ENCODE measurements at places on chromosomes 3 and 15.

- DNase-seq, result no peak
Observed at GRCh38 chr3:100982710-100983109, 10.5 kb downstream of the ABI3BP start.

DNA sequence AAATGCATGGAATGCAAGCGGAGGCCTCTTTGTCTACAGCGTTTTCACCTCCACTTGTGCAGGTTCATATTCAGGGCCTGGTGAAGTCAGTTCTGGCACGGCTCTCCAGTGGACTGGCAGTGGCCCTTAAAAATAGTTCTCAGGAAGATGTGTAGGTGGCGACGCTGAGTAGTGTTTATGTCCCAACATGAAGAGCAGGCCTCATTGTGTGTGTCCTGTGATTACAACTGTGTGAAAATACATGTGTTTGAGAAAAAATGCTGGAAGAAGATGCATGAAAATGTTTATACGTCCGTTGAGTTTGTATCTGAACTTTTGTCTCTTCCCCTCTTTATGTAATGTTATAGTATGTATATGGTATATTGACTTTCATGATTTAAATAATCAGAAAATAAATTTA lies 7.2 kb downstream of the LIPC start:
- no peak for DNase-seq

- no peak for DNase-seq
Observed at GRCh38 chr15:90471769-90472168, 58.0 kb upstream of the CRTC3 start.

- no peak for DNase-seq
Observed at GRCh38 chr3:50237133-50237651, 1.2 kb downstream of the GNAI2 start.

DNA sequence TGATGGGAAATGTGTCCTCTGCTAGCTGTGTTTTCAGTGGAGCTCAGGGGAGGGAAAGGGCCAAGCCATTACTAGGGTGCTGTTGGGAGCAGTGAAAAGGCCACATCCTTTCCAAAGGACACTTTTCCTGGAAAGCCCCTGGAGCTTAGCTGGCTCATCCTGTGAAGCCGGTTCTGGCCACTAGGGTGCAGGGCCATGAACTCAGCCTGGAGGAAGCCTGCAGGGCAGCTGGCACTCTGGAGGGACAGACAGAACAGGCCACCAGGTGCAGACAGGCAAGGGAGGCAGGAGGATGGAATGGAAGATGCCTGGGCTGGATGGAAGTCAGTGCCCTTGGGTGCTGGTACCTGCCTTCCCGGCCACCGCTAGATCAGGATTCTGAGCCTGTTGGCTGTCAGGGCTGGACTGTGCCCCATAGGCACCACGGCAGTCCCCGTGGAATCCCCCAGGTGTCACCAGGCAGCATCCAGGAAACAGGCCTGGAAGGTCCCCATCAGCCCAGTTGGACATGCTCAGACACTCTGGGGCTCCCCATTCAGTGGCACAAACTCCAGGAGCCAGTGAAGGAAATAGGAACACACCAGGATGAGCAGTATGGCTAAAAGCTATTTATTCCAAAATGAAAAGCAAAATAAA lies 76.2 kb upstream of the C2CD4B start:
- DNase-seq, result no peak

- DNase-seq, result no peak
Observed at GRCh38 chr15:60994963-60995475, 234.1 kb downstream of the RORA start.

DNA sequence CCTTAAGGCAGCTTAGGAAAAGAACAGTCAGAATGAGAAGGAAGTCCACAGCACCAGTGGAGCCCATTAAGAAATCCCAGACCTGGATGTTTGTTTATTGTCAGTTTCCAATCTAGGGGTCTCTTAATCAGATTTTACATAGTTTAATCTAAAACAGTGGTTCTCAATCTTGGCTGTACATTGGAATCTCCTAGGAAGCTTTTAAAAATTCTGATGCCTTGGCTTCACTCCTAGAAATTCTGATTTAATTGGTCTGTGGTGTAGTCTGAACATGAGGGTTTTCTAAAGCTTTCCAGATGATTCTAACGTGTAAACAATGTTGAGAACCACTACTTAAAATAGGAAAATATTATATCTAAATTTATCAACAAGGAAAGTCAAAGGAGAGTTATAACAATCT lies 56.6 kb upstream of the SPRED1 start:
- DNase-seq, result no peak

- no peak for DNase-seq
Observed at GRCh38 chr15:65026756-65027155, 2.7 kb downstream of the MTFMT start.

DNA sequence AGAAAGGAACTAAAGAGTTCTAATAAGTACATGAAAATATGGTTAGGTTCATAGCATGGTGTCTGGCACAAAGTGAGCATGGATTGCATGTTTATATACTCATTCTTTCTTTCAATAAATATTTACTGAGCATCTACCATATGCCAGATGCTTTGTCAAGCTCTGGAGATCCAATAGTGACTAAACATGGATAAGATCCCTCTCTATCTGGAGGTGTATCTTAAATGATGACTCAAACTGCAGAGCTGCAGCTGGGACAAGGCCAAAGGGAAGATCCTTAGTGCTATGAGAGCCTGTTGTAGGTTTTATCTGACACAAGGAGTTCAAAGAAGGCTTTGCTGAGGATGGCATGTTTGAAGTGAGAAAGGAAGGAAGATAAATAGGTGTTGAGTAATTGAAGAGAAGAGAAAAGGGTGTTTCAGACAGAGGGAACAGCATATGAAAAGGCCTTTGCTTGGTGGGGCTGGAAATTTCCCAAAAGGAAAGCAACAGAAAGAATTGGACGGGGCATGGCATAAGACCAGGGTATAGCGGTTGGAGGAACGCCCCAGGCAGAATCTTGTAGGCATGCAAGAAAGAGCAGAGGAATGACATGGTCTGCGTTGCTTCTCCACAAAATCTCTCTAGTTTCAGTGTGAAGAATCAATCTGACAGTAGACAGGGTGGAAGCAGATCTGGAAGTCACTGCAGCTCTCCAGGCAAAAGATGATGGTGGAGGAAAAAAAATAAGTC lies 239.9 kb upstream of the LRTM1 start:
- DNase-seq, result no peak

GRCh38 chr3:63482341-63482740 lies 170.1 kb upstream of the SNTN start:
- DNase-seq, result no peak
